NCI-H524 (cell line): ENCODE measurements at places on chromosomes 1 and 21.
A peak's percentile ranks its signal among the peaks of the same experiment; 100 is the strongest.

GRCh38 chr1:201964261-201964660 lies 9.0 kb downstream of the TIMM17A start:
- DNase-seq = no peak

- no peak for DNase-seq
Measured at GRCh38 chr1:203168991-203169390, 6.6 kb downstream of the MYBPH start.

GRCh38 chr1:188281921-188282320 lies 1453.2 kb downstream of the PLA2G4A start:
- no peak for DNase-seq

GRCh38 chr1:202274611-202275010 lies 67.1 kb downstream of the UBE2T start:
- no peak for DNase-seq

DNA sequence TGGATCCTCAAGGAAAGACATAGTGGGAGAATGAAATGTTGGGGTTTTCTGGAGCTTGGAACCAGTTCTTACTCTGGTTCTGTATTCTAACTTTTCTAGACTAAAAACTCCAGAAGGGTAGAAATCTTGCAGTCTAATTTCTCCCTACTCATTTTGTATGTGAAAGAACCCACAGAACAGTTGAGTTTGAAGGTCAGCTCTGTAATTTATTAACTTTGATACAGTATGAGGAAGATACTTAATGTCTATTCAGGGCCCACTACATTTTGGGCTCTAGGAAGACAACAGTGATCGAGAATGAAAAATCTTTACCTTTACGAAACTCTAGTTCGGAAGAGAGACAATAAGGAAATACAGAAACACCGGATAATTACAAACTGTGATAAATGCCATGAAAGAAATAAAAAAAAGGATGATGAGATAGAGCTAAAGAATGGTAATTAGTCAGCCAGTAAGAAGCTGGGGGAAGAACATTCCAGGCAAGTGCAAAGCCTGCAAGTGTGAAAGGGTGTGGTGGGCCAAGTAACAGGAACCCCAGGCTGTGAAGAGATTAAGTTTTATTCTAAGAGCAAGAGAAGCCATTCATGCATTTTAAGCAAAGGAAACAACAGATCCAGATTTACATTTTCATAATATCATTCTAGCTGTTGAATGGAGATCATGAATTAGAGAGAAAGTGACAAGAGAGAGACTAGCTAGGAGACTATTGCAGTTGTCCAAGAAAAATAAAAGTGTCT lies 159.9 kb upstream of the HMCN1 start:
- no peak for DNase-seq

DNA sequence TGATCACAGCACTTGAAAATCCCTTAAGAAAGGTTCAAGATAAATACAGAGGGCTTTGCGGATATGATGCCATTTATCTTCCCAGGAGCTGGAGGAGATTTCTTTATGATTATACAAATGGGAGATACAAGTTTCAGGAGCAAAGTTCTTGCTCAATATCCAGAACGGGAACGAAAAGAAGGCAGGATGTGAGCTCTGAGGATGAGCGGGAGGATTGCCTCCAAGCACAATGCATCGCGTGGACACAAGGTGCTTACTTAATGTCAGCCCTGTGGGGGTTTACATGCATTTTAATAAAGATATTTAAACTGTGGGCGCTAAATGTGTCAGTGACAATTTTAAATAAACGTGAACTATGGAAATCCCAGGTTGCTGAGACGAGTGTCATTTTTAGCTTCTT lies 59.0 kb downstream of the SYT6 start:
- DNase-seq = no peak

DNA sequence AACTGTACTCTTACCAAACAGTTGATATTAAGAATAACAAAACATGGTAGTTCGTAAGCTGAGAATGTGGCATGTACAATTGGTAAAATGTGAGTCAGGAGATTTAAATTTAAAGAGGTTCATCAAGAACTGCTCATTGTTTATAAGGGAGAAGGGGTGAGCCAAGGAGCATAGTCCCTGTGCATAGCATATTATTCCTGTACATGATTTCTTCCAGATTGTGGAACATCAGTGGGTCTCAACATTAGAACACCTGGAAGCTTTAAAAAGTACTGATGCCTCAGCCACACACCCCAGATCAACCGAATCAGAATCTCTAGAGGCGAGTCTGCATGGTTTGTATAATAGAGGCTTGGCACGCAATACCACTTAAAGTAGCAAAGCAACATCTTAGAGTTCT lies 56.1 kb downstream of the KCTD3 start:
- DNase-seq = no peak

DNA sequence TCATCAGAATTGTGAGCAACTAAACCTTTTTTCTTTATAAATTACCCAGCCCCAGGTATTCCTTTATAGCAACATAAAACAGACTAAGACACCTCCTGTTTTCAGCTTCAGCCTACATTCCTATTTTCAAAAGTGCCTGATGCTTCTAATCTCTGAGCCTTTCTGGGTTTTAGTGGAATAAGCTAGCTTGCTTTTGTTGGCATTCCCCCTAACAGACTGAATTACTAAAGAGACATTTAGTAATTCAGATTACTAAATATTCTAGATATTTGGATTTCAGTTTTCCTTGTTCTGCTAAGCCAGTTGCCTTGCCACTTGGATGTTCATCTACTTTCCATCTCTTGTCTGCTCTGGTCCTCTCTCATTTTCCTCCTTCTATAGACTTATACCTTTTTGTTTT lies 10.5 kb upstream of the GNG12 start:
- no peak for DNase-seq

DNA sequence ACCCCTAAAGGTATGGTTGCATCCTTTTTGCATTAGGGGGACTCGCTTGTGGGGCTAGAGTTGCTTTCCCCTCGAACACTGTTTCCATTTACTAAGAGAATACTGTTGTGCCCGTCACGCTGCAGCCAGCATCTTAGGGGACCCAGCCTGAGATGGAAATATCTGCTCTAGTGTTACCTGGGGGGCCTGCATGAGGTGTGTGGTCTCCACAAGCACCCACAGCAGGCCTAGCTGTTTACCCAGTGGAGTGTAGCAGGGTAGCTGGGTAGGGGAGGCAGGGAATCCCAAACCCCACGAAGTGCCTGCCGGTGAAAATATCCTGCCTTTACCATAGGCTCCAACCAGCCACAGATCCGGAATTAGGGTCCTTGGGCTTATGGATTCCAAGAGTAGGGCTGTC lies 303.6 kb downstream of the PTPRU start:
- no peak for DNase-seq

- no peak for DNase-seq
Measured at GRCh38 chr1:228238007-228238406, 30.2 kb downstream of the OBSCN start.

GRCh38 chr1:210489491-210489890 lies 160.8 kb downstream of the HHAT start:
- DNase-seq = peak; percentile 10

DNA sequence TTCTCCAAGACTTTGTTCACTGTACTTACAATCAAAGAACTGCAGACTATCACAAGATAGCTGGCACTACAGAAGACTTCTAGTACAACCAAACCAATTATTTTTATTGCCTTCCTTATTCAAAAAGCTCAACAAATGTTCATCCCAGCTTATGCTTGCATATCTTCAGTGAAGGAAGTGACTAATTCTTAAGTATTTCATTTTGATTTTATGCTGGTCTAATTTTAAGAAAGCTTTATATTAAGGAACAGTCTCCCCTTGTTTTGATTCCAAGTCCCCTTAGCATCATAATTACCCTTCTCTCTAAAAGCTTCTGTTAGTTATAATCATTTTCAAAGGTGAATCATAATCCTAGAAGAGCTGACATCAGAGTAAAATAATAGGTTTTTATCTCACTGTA lies 132.9 kb downstream of the LRRIQ3 start:
- no peak for DNase-seq

GRCh38 chr1:68953311-68953710 lies 456.4 kb upstream of the DEPDC1 start:
- DNase-seq = no peak

GRCh38 chr1:53410100-53410541 lies 49.1 kb upstream of the DMRTB1 start:
- no peak for DNase-seq

GRCh38 chr1:20301463-20302107 lies 10.9 kb downstream of the VWA5B1 start:
- DNase-seq = no peak

- DNase-seq = peak; percentile 23
Measured at GRCh38 chr1:195373856-195374255, 1234.4 kb downstream of the KCNT2 start.

DNA sequence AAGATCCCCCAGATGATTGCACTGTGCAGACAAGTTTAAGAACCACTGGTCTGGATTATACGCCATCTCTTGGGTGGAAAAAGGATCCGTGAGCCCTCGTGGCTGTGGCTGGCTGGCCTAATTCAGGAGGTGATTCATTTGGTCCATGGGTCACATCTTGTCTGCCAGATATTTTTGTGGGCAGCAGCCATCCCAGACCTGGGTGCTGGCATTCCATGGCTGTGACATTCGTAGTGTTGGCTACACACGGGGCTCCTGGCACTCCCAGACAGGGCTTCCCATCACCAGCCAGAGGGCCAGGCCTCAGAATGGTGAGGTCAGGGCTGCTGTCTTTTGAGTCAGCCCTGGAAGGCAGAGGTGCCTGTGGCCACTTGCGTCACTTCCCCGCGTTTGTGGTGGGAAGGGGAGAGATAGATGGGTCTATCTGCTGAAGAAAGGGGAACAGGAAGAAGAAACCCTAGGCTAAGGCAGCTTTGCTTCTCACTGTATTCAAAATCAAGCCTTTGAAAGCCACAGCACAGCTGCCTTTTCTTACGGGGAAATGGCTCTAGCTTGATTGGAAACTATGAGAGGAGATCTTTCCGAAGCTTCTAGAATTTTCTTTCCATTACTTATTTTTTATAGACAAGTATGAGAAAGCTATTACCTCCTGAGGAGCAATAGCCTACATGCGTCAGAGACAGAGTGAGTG lies 32.4 kb downstream of the EIF2D start:
- no peak for DNase-seq

- DNase-seq = no peak
Measured at GRCh38 chr1:59018860-59019259, 235.0 kb upstream of the JUN start.

GRCh38 chr1:8431019-8431418 lies 113.1 kb downstream of the SLC45A1 start:
- no peak for DNase-seq

DNA sequence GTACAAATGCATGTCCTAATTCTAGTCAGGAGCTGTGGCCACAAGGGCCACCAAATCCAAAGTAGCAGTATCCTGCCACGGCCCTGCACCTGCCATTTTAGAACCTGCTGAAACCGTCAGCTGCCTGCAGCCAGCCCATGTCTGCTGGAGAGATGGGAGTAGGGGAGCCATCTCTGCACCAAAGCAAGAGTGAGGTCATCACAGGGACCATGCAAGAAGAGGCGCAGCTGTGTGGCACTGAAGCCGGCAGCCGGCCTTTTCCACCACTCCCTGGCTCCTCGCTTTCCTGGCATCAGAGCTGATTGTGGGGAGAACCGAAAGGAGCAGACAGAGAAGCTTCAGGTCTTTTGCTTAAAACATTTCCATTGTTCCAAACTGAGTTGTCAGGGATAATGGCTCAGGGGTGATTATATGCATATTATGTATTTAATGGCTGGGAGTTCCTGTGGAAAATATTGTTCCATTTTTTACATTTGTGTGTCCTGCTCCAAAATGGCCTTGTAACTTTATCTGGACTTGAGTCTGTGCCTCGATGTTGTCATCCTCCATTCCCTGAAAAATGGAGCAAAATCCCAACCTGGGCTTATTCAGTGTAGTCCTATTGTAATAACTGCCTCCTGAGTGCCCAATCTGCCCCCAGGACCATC lies 18.7 kb upstream of the NBL1 start:
- DNase-seq = no peak

DNA sequence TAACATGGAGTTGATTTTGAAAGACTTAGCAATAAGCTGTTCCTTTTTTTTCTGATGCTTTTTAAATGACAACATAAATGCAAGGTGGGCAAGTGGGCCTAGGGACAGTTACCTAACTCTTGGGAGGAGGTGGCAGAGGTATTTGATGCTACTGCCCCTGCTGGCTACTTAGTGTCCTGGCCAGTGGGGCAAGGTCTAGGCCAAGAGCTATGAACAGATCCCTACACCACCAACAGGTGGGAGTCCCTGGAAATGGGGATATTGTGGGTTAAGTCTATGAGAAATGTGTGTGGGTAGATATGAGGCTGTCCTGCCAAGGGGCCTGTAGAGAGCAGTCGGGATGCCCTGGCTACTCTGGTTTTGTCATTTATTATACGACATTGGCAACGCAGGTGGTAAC lies 31.3 kb upstream of the B3GALT5 start:
- no peak for DNase-seq
